ENCODE measurements at places on chromosomes 7 and 10.

- DNase-seq, result no peak
These were observed 112.1 kb downstream of the NSUN6 start for GRCh38 chr10:18539335-18539734.

DNA sequence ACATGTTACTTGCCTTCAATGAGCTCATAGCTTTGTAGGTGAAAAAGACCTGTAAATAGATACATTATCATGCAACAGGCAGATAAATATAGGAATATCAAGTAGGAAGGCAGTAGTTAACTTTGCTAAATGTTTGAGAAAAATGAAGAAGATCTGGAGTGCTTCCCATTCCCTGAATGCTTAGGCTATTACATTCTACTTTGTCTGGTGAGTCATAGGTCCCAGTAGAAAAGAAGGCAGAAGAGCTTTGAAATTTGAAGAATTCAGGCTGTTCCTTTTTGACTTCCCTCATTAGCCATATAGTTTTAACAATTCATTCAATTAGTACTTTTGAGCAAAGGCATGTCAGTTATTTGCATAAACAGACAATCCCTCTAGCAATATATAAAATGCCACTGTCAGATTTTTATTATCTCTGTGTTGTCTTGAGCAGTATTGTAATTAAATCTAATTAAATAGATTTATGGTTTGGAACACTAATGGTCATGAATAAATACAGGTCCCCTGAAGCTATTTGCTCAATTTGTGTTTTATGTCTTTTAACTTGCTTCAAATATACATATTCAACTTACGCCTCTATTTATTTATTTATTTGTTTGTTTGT, 875.0 kb downstream of the REEP3 start:
- no peak for DNase-seq

DNA sequence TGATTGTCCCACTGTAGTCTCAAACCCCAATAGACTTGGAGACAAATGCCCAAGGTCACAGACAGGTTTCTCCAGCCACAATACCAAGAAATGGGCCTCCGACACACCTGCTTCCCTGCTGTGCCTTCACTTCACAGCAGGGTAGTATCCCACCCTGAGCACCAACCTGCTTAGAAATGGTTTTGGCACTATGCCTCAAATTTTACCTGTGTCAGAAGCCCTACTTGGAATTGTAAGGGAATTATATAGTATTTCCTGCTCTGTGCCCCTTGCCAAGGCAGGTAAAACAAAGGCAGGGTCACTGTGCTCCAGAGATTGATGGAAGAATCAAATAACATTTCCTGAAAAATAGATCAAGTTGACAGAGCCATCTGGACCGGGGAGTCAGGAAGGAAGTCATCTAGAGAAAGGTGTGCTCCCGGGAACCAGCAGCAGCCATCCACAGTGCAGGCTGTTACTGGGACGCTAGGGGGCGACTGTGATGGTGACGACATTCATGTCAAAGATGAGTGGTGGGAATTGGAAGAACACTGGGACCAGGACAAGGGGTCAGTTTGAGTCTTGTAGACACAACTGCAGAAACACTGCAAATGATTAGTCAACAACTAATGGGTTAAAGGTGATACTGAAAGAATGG, 117.8 kb upstream of the AKR1E2 start:
- peak; percentile 53 for DNase-seq

- no peak for DNase-seq
These were observed 102.1 kb upstream of the ZNF746 start for GRCh38 chr7:149599636-149600206.

- DNase-seq, result no peak
These were observed 73.2 kb upstream of the NEUROD6 start for GRCh38 chr7:31413766-31414165.

GRCh38 chr7:20541608-20542349, 73.7 kb upstream of the ABCB5 start:
- no peak for DNase-seq

DNA sequence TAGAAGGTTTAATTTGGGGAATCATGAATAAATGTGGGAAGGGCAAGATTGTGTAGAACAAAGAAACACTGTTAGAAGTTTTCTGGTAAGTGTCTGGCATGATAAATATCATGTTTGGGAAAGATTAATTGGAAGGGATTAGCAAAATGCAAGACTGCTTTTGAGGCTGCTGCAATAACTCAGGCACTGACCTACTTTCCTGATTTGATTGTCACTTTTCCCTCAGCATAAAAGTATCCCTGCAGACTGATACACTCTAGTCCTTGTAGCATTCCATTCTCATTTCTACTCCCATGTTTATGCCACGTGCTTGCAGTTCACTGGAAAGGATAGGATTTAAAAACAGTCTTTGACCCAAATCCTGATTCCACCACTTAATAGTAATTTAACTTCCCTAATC, 303.3 kb upstream of the SEMA3A start:
- no peak for DNase-seq

DNA sequence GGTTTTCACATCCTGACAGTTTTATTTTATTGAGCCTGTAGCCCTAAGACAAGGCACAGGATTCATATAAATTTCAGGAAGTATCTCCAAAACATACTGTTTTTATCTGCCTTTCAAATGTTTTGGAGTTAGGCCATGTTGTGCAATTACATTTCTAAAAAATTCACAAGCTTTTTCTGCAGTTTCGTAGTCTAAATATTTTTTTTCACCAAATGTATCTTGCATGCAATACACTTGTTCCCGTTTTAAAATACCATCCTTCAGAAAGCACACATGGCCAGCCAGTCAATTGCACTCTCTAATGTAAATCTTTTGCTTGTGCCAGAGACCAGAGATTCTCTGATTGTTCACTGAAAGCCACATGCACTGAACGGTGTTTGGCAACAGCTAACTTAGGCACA, 161.5 kb upstream of the PRKCQ start:
- no peak for DNase-seq

DNA sequence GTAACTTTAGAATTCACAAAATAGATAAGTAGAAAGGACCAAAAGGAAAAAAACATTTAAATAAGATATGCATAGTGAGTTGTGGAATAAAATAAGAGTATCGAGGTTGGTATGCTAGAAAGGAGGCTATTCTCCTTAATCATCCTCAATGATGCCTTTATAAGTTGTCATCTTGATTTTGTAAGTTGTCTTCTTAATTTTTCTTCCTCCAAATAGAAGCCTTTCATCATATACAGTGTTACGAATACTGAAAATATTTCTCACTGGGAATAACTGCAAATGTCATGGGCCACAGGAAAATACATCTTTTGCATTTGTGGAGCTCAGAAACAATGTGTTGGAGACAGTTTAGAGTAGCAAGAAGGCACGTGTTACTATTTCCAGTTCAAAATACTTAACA, 31.5 kb upstream of the PRTFDC1 start:
- DNase-seq, result no peak

- no peak for DNase-seq
These were observed 10.2 kb downstream of the CYTH3 start for GRCh38 chr7:6262221-6262620.

DNA sequence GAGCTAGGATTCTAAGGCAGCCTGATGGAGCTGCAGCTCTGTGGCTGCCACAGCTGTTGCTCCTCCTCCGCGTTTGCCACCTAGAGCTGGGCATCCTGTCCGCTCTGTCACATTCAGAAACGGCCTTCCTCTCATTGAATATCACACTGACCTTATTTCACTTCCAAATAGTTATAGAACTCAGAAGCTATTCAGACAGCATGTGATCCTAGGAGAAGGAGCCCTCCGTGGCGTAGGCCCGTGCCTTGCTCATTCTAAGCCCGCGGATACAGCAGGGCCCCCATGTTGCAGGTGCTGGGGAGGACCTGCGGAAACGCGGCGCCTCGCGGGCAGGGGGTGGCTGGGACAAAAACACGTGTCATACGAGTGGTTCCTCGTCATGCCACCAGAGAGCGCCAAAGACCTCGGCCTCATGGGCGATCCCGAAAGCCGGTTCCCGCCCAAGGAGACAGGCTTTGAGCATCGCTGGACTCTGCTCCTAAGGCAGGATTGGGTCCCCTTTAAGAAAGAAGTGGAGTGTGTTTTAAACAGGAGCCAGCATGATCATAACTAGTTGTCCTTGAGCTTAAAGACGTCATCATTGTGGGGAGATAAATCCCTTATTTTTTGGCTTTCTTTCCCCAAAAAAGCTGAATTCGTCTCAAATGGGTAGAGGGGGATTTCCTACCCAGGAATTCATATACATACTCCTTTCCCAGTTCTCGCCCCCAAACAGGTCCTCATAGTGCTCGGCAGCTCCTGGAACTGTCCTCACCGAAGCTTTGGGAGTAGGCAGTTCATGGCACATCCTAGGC, 17.9 kb upstream of the FIGNL1 start:
- peak; percentile 87 for DNase-seq

GRCh38 chr7:28408105-28408959, 4.0 kb upstream of the CREB5 start:
- no peak for DNase-seq

GRCh38 chr10:43778571-43778970, 129.9 kb upstream of the ZNF32 start:
- no peak for DNase-seq

DNA sequence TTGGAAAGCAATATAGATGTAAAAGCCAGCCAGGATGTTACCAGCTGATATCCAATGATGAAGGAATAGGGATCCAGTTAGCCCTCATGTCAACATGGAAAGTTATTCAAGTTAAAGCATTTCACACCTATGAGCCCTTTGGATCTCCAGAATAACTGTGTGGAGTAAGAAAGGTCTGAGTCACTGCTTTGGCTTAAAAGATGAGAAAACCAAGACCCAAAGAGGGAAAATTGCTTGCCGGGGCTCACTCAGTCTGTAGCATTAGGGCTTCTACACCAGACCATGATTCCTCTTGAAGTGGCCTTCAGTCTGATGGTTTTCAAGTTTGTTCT, 12.6 kb downstream of the LSM5 start:
- DNase-seq, result no peak

DNA sequence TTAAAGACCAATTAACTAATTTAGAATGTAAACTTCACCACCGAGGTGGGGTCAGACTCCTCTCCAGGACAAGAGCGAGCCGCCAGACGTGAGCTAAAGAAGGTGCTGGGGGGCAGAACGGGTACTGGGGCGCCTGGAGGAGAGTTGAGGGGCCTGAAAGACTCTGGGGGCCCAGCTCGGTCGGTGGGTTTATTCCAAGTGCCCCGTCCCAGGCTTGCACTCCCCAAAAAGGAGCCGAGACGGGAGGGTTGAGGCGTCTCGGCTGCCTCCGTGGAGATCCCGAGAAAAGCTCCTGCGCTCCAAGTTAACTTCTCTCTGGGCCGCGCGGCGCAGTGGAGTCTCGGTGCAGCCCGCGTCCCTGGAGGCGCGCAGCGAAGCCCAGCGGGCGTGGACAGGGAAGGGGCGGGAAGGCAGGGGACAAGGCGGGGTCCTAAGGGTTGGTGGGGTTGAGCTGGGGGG, 553.3 kb downstream of the TFEC start:
- no peak for DNase-seq

DNA sequence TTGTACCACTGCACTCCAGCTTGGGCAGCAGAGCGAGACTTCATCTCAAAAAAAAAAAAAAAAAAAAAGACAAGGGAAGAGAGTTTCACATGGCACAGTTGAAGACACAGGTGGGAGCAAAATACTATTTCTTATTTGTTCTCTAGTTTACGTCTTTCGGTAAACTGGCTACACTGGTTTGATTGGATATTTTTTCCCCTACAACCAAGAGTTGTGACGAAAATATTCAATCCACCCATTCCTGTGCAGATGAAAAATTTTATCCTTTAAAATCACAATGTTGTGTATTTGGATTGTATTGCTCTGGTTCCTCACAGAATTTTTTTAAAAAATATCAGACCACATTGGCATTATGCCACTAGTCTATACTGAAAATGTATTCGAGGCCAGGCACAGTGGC, 14.5 kb upstream of the ABCC2 start:
- DNase-seq, result no peak

- DNase-seq, result no peak
These were observed 3.3 kb upstream of the OPN4 start for GRCh38 chr10:86651021-86651471.

GRCh38 chr10:31617757-31618156, 298.7 kb downstream of the ZEB1 start:
- no peak for DNase-seq

- no peak for DNase-seq
These were observed 12.4 kb upstream of the ARHGAP12 start for GRCh38 chr10:31940839-31941653.

DNA sequence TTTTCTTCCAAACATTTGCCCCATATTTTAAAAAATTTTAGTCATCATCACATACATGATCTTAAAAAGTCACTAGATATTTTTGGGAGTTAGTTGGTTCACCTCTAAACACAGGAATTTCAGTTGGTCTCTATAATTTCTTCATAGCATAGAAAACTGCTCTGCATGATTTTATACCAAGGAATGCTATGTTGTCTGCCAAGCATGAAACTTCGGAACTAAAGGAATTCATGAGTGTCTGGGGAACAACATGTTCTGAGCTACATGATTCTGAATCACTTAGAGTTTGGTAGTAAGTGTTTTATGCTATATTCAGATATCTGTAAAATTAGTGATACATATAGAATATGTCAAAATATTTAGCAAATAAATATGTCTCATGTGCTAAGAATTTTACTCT, 957.8 kb downstream of the GATA3 start:
- no peak for DNase-seq

DNA sequence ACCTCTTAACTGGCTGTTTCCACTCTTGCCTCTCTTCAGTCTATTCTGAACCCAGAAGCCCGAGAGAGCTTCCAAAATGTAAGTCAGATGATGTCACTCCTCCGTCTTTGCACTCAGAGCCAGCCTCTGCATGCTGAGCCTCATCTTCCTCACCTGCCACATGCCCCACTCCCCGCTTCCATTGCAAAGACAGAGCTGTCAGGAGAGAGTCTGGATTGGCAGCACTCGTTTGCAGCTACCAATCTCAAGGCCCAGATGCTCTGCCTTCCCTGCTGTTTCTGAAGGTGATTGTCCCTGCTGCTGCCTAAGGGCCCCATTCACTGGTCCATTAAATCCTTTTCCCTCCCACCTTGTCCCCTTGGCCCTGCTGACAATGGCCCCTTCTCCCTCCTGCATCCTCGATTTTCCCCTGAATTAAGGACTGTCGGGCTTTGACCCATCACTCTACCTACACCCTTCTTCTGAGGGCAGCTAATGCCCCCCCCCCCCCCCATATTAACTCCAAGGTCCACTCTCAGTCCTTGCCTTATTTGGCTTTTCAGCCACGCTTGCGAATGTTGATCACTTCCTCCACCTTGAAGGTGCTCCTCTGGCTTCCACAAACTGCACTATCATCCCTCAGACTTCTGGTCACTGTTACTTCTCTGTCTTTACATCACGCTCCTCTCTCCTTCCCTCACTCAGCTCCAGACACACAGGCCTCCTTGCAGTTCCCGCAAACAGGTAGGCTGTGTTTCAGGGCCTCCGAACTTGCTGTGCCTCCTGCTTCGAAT, 98.5 kb downstream of the CHN2 start:
- DNase-seq, result no peak

Measured in erythroblast (primary cell).